ENCODE measurements at places on chromosomes 6 and 20.

GRCh38 chr6:158839796-158840195 is 20.6 kb upstream of the EZR start:
- no peak for DNase-seq

DNA sequence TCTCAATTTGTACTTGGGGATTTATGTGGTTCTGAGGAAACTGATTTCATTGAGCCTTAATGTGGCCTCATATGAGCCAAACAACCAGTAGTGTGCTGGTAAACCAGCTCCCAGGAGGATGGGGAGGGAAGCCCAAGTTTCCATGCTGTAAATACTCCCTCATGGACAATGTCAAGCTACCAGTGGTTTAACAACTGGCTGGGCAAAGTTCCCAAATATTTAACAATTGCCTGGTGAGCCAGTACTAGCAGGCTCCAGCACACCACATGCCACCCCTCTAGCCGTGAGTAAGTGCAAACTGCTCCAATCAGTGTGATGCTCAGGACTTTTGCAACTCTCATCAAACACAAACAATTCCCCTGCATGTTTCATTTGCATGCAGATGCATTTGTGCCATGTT is 19.2 kb upstream of the CDKN1A start:
- no peak for DNase-seq

GRCh38 chr20:44993343-44993742 is 27.0 kb downstream of the STK4 start:
- no peak for DNase-seq

- no peak for DNase-seq
Measured at GRCh38 chr6:104702126-104702841, 157.4 kb downstream of the HACE1 start.

GRCh38 chr20:62135573-62136266 is 7.5 kb downstream of the PSMA7 start:
- no peak for DNase-seq

- DNase-seq: no peak
Measured at GRCh38 chr6:19465256-19465655, 371.9 kb upstream of the ID4 start.

- DNase-seq: no peak
Measured at GRCh38 chr6:139472351-139473015, 98.0 kb upstream of the CITED2 start.

- DNase-seq: no peak
Measured at GRCh38 chr6:106490030-106490429, 129.5 kb downstream of the CRYBG1 start.

DNA sequence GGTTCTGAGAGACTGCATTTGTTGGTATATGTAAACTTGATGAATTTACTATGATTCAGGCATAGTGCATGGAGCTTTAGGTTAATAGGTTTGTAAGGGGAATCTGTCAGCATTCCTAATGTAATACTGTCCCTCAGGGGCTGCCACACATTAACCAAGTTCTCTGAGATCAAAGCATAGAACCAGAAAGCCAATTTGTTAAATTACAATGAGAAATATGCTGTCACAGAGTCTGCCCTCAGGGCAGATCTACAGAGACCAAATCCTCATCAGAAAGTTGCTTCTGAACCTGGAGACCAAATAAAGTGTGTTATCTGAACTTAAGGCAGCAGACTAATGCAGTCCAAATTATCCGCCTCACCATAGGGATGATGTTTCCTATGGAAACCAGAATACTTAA is 250.8 kb upstream of the HTR1E start:
- no peak for DNase-seq

DNA sequence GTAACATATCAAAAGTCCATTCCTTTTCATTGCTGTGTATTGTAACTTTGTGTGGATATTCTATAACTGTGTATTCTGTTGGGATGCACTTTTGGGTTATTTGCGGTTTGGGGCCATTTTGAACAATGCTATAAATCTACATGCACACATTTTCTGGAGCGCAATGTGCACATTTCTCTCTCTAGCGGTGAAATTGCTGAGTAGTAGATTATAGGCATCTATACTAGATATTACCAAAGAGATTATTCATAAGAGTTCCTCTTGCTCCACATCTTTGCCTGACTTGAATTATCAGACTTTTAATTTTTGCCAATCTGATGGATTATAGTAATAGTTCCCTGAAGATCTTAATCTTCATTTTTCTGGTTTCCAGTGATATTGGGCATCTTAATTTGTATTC is 18.3 kb upstream of the FRK start:
- DNase-seq: no peak

Measured in stimulated activated CD8-positive, alpha-beta memory T cell treated with anti-CD3 and anti-CD28 coated beads, Interleukin-15, amount 100 ng/mL, for 4 hours (primary cell).